Hematopoietic multipotent progenitor cell treated with erythropoietin and hydrocortisone succinate and interleukin-3 and kit ligand, for 6 days (in vitro differentiated cells): ENCODE measurements at places on chromosomes 1 and 21.

DNA sequence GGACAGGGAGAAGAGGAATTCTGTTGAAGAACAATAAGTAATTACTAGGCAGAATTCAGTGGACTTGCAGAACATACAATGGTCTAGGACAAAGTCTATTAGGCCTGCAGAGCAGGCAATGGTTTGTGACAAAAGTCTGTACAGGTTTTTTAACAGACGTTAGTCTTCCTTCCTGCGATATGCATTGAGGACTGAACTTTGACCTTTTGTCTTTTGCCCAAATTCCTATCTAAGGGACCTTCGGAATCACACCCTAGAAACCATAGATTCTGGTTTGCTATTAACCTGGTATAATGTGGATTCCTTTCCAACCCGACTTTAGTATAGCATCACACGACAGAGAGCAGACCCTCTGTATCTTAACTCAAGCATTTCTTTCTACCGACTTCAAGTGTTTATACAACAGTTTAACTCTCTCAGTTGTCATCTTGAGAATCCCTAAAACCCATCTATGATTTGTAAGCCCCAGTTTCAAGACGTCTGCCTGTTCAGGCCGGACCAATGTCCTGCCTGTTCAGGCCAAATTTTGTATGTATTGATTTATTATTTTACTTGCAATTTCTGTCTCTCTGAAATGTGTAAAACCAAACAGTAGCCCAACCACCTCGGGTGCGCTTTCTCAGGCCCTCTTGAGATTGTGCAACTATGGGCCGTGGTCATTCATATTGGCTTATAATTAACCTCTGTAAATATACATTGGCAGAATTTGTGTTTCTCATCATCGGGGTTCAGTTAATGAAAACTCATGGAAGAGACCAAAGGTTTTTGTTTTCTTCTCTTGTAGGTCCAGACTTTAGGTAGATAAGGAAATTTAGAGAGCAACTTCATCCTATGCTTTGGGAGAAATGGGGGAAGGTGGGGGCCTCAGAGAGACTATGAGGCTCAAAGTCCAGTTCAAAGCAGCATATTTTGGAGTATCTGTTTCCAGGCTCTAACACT lies 76.9 kb upstream of the TNFSF18 start:
- no peak for DNase-seq

- no peak for DNase-seq
Observed at GRCh38 chr21:30189773-30190172, 23.2 kb upstream of the CLDN17 start.

DNA sequence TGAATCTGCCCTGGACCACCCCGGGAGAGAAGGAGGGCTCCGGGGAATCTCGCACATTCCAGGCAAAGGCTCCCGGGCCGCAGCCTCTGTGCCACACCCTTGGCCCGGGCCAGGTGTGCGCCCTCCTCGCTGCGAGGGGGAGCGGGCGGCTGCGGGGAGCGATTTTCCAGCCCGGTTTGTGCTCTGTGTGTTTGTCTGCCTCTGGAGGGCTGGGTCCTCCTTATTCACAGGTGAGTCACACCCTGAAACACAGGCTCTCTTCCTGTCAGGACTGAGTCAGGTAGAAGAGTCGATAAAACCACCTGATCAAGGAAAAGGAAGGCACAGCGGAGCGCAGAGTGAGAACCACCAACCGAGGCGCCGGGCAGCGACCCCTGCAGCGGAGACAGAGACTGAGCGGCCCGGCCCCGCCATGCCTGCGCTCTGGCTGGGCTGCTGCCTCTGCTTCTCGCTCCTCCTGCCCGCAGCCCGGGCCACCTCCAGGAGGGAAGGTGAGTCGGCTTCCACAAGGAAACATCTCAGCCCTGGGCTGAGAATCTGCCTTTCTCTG lies at the start of gene LAMC2:
TSS of gene LAMC2 (plus strand) at position 324 of the 550 bp plus-strand sequence. CDS start at position 413, 89 bp downstream.
- DNase-seq = peak; percentile 14

DNA sequence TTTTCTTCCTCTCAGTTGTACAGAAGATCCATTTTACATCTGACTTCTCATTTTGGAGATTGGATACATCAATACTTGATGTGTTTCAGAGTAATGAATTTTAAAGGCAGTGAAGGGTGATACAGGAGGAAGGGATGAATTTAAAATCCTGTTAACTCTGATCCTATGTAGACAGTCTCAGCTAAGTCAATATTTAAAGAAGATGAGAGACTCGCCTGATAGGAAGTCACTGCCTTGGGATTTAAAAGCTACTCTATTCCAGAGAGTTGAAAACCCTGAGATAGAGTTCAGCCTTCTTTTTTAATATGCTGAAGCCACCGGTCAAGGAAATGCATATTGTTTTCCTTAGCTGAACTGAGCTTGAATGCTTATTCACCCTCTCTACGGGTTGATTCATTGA lies 42.7 kb downstream of the HUNK start:
- no peak for DNase-seq

DNA sequence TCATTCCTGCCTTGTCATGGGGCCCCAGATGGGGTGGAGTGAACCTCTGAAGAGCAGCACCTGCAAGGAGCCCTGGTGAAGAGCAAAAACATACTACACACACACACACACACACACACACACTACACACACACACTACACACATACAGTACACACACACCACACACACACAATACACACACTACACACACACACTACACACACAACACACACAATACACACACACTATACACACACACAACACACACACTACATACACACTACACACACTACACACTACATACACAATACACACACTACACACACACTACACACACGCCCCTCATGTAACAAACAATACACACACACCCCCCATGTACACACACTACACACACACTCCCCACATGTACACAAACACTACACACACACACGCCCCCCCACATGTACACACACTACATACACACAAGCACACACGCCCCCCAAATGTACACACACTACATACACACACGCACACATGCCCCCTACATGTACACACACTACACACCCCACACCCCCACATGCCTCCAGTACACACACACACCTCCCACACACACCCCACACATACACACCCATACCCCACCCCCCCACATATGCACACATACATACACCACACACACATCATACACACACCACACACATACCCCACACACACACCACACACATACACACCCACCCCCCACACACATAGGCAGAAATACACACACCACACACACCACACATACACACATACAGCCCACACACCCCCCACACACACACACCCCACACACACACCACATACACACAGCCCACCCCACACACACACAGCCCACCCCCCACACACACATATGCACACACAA lies 9.3 kb downstream of the SLC2A5 start:
- no peak for DNase-seq

- DNase-seq = no peak
Observed at GRCh38 chr1:10727751-10728232, 68.7 kb downstream of the CASZ1 start.

- peak; percentile 32 for DNase-seq
Observed at GRCh38 chr1:209766051-209766450, 10.2 kb downstream of the TRAF3IP3 start.

GRCh38 chr21:35593000-35593502 lies 467.3 kb downstream of the SETD4 start:
- DNase-seq = no peak

- no peak for DNase-seq
Observed at GRCh38 chr1:222817529-222817928, 2.7 kb downstream of the DISP1 start.

GRCh38 chr1:79259390-79260336 lies 253.1 kb upstream of the ADGRL4 start:
- peak; percentile 10 for DNase-seq

DNA sequence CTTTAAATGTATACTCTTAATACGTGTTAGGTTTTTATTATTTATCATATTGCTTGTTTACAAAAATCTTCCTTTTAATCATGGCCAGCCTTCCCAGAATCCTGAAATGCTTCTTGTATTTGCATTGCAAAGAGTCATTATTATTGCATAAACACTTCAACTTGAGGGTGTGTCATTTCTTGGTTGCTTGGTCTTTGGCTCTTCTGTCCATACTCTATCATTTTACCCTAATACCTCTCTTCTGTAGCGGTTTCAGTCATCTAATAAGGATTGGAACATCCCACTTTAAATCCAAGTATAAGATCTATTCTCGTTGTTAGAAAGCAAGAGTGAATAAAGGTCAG lies 200.6 kb upstream of the CACYBP start:
- DNase-seq = no peak

GRCh38 chr1:20602851-20603450 lies 14.1 kb downstream of the CDA start:
- DNase-seq = no peak

GRCh38 chr21:34881421-34881820 lies 167.7 kb downstream of the RUNX1 start:
- no peak for DNase-seq

- peak; percentile 71 for DNase-seq
Observed at GRCh38 chr1:74771913-74772515, 39.1 kb downstream of the TYW3 start.

- DNase-seq = no peak
Observed at GRCh38 chr1:182087719-182088350, 26.3 kb upstream of the ZNF648 start.

DNA sequence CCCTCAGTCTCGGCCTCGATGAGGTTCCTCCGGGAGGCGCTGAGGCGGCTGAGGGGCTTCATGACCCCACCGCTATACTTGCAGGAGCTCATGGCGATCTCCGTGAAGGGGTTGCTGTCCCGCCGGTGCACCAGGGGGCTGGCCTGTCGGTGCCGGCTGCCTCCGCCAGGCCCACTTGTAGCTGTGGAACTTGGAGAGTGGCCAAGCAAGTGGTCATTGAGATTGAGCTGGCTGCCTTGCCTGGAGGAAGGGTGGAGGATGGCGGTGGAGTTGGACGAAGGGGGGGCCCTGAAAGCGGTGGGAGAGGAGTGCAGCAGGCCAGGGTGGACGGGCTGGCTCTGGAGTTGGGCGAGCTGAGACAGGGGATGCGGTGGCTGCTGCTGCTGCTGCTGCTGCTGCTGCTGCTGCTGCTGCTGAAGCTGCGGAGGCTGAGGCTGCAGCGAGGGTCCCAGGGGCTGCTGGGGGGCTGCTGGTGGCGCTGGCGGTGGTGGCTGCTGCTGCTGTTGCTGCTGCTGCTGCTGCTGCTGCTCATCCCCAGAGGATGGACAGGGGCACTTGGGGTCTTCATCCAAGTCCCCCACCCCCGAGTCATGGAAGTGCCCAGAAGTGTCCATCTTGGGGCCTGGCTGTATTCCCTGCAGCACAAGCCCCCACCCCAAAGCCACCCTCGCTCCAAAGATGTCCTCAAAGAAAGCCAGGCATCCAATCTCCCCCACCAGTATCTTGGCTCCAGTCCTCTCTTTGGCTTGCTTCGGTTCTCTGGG lies 548 bp downstream of the KCNN3 start:
- no peak for DNase-seq

GRCh38 chr21:41972511-41973205 lies 18.8 kb upstream of the C2CD2 start:
- no peak for DNase-seq

- no peak for DNase-seq
Observed at GRCh38 chr1:8017495-8018197, 8.5 kb downstream of the ERRFI1 start.

DNA sequence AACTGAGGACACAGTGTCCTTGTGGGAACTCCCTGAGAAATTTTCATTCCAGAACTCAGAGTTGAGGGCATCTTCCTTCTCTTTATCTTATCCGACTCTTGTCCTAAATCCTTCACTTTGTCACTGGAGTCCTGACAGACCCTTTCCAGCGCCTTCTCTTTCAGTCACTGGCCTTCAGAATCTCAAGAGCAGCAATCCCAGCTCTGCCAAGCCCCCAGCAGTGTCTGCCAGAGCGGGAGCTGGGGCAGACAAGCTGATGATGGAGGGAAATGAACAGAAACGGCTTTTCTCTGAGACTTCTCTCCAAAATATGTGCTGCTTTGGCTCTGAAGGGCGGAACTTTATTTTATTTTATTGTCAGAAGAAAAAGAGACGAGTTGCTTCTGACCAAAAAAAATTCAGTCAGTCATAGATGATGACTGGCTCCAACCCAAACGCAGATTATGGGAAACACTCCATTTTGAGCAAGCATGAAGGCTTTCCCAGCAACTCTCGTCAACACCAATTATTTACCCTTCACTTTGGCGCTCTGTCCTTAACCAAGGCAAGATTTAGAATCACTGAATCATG lies 32.2 kb downstream of the MIS18A start:
- no peak for DNase-seq

DNA sequence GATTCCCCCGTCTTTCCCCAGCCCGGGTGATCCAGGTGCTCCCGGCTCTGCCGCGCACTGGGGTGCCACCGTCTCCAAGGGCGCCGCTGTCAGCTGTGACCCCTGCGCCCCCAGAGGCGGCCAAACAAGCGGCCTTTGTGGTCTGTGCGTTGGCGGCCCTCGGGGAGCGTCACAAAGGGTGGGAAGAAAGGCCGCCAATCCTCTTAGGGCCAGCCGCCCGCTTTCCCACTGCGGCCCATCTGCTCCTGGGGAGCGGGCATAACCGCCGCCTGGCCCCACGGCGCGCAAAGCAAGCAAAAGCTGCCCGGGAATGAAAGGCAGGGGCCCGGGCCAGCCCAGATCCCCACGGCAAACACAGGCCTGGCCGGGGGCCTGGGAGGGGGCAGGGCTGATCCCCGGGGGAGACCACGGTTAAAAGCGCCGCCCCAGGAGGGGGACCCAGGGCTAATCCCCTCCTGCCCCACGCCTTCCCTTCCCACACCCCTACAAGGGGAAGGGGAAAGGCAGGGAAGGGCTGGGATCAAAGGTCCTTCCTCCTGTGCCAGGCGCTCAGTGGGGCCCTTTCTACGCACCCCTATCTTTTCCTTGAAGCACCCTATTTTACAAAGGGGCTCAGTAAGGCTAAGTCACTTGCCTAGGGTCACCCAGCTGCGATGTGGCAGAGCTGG lies 24.0 kb downstream of the C1QB start:
- no peak for DNase-seq

GRCh38 chr1:91775227-91775626 lies 110.7 kb downstream of the TGFBR3 start:
- no peak for DNase-seq

DNA sequence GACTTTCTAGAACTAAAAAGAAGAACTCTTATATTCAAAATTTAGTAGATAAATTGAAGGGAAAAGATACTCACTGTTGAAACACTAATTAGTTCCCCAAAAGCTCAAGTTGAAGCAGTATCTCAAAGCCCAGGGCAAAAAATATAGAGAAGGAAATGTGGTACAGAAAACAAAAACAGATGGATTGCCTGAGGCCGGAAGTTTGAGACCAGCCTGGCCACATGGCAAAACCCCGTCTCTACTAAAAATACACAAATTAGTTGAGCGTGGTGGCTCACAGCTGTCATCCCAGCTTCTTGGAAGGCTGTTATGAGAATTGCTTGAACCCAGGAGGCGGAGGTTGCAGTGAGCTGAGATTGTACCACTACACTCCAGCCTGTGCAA lies 36.0 kb downstream of the FAM177B start:
- DNase-seq = peak; percentile 52

DNA sequence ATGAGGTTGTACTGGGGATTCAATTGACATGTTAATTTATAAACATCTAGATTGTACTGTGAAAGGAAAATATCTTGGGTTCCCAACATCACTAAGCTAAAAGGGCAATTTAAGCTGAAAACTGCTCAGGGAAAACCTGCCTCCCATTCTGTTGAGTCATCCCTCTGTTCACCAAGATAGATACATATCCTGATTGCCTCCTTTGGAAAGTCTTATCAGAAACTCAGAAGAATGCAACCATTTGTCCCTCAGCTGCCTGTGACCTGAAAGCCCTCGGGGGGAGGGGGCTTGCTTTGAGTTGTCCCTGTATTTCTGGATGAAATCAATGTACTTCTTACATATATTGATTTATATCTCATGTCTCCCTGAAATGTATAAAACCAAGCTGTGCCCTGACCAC lies 187.0 kb upstream of the ETV3 start:
- peak; percentile 58 for DNase-seq

GRCh38 chr1:233714631-233715217 lies 100.8 kb downstream of the KCNK1 start:
- DNase-seq = no peak

GRCh38 chr1:111515291-111516004 lies 12.0 kb upstream of the ADORA3 start:
- peak; percentile 38 for DNase-seq
